Activated CD8-positive, alpha-beta memory T cell treated with anti-CD3 and anti-CD28 coated beads for 4 hours (primary cell): ENCODE measurements at places on chromosomes 3 and 15.

- DNase-seq = no peak
Observed at GRCh38 chr15:53225781-53226180, 435.6 kb upstream of the ONECUT1 start.

DNA sequence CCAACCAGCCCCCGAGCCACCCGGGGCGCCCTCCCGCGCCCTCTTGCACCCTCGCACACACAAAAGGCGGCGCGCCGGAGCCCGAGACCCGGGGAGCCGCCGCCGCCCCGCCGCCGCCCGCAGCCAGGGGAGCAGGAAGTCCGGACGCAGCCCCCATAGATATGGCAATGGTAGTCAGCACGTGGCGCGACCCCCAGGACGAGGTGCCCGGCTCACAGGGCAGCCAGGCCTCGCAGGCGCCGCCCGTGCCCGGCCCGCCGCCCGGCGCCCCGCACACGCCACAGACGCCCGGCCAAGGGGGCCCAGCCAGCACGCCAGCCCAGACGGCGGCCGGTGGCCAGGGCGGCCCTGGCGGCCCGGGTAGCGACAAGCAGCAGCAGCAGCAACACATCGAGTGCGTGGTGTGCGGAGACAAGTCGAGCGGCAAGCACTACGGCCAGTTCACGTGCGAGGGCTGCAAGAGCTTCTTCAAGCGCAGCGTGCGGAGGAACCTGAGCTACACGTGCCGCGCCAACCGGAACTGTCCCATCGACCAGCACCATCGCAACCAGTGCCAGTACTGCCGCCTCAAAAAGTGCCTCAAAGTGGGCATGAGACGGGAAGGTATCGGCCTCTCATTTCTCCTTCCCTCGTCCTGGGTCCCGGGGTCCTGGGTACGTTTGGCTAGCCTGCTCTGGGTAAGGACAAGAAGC is 1.6 kb downstream of the NR2F2 start:
- no peak for DNase-seq

GRCh38 chr3:52347716-52348635 is 31.9 kb downstream of the DNAH1 start:
- DNase-seq = no peak

- no peak for DNase-seq
Observed at GRCh38 chr3:177300039-177300833, 103.0 kb upstream of the TBL1XR1 start.

GRCh38 chr3:165393461-165393860 is 197.3 kb upstream of the SLITRK3 start:
- no peak for DNase-seq

DNA sequence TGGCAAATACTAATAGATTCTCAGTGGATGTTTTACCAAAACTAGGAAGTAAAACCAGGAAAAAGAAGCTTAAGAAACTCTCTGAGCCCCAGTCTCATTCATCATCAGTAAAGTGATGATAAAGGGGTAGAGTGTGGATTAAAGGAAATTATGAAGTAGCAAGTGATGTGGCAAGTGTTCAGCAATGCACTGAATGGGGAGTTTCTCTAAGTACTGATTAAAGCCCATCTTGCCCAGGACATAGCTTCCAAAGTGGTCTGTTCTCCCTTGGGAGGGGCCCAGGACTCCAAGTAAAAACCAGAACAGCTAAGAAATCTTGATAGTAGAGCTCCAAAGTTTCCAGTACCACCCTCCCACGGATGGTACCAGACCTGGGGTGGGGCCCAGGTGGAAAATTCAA is 137.3 kb downstream of the WNT5A start:
- no peak for DNase-seq

DNA sequence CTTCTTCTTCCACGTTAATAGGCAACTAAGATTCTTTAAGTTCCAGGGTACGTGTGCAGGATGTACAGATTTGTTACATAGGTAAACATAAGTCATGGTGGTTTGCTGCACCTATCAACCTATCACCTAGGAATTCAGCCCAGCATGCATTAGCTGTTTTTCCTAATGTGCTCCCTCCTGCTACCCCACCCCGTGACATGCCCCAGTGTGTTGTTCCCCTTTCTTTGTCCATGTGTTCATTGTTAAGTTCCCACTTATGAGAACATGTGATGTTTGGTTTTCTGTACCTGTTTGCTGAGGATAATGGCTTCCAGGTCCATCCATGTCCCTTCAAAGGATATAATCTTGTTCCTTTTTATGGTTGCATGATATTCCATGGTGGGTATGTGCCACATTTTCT is 21.1 kb downstream of the GTF2A2 start:
- no peak for DNase-seq
